ENCODE measurements at places on chromosomes 5 and 9.

DNA sequence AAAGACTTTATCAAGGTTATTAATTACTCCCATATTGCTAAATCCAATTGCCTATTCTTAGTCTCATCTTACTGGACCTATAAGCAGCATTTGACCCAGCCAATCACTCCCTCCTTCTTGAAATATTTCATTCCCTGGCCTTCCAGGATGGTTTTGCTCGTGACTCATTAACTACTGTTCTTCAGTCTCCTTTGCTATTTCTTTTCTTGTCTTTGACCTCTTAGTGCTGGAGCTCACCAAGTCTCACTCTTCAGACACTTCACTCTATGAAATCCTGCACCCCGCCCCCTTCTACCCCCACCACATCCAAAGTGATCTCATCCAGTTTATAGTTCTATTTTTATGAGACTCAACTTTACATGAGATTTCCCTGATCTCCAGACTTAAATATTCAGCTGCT lies 803.1 kb upstream of the WWC1 start:
- no peak for DNase-seq

DNA sequence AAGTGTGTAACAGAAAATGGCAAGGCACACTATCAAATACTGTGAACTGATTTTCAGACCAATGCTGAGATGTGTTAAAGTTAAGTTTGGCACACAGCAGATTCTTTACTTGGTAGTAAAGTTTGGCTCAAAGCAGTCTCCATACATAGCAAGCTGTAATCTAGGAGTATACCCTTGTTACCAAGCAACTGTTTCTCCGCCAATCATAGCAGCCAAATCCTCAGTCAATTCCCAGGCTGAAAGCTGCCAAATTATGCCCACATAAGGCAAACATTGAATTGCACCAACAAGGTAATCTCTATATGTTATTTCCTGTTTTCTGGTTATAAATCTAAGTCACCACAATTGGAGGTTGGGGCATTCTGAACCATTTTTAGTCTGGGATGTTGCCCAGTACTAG lies 345.7 kb downstream of the DEPDC1B start:
- no peak for DNase-seq

DNA sequence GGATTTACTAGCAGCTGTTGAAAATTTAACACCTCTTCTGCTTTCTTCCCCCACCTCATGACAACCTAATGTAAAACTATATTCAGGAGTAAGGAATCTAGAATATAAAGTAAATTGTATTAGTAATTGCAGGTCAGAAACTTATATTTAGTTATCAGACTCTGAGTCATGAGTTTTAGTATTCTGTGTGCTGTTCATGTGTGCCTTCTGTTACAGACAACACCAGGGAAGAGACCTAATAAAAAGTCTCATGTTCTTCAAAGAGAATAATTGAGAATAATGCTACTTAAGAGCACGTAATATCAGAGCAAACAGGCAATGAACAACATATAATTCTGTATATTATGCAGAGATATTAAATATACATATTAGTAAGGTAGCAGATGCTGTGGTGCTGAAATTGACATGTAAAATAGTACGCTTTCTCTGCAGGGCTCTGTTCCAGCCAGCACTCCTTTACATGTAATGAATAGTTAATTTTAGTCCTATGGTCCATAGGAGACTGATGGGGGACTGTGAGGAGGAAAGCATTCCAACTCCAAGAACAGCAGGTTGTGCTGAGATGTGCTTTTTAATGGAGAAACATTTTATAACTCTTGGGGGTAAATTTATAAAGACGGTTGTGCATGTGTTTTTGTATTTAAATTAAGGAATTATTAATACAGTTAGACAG lies 106.4 kb downstream of the ZSWIM6 start:
- no peak for DNase-seq

DNA sequence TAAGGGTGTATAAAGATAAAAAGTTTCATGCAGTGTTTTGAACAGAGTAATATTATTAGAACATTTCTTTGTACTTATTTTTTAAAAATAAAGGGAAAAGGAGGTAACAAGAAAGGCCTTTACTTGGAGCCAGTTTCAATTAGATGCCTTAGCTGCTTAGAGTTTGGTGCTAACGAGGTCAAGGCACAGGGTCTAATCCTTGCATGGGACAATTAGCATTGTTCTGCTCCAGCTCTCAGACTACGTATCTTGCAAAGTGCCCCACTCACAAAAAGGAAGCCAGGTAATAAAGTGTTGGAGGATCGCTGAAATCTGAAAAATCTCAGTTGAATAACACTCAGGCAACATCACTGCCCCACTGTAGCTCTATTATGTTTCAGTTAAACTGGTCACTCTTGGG lies 2011.3 kb downstream of the EFNA5 start:
- no peak for DNase-seq

DNA sequence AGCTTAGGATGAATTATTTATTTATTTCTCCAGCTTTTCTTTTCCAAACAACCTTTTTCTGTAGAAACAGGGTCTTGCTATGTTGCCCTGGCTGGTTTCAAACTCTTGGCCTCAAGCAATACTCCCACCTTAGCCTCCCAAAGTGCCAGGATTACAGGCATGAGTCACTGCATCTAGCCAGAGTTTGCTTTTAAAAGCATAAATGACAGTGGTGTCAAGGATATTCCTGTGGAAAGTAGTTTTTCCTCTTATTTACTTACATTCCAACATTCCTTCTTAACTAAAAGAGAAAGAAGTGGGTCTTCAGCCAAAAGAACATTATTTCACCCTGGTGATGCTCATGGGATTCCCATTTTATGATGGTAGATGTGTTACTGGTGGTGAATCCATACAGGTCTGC lies 62.4 kb downstream of the GRIA1 start:
- DNase-seq = no peak

DNA sequence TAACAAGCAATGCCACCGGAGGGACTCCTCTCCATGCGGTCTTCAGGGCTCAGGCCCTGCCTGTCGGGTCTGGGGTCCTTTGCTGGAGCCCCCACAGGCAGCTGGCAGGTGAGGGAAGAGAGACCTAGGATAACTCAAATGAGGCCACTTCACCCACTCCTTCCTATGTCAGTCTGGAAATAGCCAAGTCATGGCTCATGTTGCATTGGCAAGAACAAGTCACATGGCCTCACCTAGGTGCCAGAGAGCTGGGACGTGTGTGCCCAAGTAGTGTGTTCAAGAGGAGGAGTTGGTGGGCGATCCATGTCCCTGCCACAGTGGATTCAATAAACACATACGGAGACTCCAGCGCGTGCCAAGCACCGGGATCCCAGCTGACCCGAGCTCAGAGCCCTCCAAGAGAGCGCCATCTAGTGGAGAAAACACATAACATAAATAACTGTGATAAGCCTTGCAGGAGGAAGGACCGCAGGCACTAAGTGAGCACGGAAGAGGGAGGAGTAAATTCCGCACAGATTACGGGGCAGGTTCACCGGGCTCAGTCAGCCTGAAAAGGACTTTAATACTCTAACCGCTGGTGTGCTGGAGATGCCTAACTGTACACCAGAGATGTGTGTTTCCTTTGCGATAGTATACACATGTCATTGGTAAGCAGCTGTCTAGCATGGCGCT lies 580.8 kb downstream of the CCDC171 start:
- peak; percentile 39 for DNase-seq

GRCh38 chr9:129476821-129477611 lies 143.9 kb downstream of the C9orf50 start:
- DNase-seq = no peak

- DNase-seq = no peak
Observed at GRCh38 chr5:3854188-3854821, 258.7 kb downstream of the IRX1 start.

Measured in stimulated activated naive CD8-positive, alpha-beta T cell treated with anti-CD3 and anti-CD28 coated beads, Interleukin-15, Interleukin-2, amounts not matched to agents 100 U/mL and 50 U/mL, for 24 hours (primary cell).